ENCODE measurements at places on chromosomes 7 and 10.
A peak's percentile ranks its signal among the peaks of the same experiment; 100 is the strongest.

DNA sequence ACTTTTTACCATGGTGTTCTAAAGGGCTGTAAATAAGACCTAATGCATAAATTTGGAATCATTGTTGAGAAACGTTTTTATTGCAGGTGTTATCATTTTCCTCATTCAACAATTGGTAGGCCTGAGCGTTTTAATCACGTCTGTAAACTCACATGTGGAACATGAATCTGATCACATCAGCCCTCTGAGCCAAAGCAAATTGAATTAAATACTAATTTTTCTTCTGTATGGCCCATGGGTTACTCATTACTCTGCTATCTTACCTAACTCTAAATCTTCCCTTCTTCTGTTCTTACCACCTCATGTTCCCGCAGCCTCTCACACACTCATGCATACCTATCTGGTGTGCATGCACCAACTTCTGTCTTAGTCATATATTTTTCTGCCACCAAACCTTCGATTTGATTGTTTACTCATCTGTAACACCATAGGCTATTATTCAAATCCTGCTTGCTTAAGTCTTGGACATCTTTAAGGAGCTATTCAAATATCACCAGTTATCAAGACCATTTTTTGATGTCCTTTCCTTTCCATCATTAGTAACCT is 82.3 kb downstream of the NXPH1 start:
- no peak for DNase-seq

DNA sequence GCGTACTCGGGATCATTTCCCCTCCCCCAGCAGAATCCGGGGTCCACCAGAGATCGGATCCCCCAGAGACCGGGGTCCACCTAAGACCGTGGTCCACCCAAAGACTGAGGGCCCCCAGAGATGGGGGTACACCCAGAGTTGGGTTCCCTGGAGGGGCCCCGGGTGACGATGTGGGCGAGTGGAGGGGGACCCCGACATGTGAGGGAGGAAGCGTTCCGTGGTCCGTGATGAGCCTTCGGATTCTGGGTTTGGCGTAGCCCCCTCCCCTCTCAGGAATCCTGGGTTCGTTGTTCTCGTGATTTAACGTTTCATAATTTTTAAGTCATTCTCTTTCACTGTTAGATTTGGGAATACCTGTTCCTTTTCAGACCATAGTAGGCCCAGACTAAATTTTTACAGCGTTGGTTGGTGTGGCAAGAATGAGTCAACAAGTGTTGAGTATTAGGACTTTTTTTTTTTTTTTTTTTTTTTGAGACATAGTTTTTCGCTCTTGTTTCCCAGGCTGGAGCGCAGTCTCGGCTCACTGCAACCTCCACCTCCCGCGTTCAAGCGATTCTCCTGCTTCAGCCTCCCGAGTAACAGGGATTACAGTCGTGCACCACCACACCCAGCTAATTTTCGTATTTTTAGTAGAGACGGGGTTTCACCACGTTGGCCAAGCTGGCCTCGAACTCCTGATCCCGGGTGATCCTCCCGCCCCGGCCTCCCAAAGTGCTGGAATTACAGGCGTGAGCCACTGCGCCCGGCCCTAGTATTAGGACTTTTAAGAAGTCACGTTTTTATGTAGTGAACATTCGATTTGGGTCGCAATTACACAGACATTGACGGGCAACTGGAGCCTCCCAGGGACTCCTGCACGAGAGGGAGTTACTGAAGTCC is 672 bp downstream of the GTPBP4 start:
- no peak for DNase-seq

GRCh38 chr7:126656165-126656564 is 596.6 kb downstream of the GRM8 start:
- DNase-seq: no peak

- DNase-seq: no peak
Measured at GRCh38 chr10:4909118-4909517, 54.1 kb upstream of the AKR1C1 start.

GRCh38 chr10:126351021-126351420 is 37.3 kb downstream of the ADAM12 start:
- DNase-seq: no peak

DNA sequence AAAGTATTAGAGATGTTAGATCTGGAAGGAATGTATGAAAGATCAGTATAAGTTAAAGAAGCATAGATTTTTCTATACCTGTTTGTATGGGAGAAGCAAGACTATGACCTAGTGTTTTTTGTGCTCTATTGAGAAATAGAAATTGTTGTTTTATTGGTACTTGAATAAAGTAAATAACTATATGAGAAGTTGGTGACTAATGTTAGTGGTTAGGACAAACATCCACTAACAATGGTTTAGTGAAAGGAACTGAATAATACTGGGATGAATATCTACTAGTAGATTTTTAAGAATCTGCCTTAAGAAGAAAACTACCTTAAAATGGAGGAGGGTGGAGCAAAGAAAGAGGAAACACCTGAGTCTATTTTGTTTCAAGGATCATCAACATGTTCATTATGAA is 521.1 kb upstream of the POT1 start:
- DNase-seq: no peak

DNA sequence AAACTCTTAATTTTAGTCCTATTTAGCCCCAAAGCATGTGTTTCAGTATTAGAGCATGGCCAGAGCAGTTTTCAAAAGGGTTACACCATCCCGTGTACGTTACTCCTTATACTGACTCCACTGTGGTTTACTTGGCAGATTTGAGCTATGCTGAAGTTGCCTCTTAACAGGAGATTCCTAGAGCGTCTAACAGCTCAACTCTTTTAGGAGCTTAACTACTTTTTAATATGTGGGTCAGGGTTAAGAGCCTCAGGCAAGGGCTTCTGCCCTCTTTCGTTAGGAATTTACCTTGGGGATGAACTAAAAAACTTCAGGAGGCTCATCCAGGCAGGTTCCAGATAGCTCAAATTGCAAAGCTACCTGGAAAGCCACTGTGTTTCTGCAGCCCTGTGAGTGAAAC is 674.8 kb upstream of the C7orf33 start:
- no peak for DNase-seq

DNA sequence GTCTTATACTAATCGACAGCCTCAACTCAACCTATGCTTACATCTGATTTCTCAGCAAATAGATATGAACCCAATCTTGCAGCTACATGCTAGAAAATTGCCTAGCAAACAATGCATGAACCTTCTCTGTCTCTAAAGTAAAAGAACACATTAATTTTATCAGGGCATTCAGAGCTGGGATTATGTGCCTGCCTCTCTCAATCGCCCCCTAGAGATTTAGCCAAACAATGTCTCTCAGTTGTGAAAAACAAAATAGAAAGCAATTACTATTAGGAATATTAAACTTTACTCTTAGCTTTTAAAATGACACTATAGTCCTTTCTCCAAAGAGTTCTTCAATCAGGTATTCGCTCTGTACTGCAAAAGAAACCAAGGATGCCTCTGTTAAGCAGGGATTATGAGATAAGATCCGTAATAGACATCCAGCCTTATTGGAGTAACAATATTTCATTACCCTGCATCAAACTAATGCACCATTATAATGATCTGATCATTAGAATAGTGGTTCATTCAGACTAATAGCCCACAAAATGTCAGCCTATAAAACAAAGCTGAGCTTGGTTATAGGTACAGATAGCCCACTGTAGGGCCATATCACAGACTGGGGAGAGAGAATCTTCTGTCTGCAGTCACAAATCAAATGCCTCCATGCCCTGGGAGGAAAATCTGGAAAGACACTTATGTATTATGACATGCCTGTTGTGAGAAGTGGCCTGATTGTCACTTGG is 736.9 kb downstream of the PARD3 start:
- no peak for DNase-seq

DNA sequence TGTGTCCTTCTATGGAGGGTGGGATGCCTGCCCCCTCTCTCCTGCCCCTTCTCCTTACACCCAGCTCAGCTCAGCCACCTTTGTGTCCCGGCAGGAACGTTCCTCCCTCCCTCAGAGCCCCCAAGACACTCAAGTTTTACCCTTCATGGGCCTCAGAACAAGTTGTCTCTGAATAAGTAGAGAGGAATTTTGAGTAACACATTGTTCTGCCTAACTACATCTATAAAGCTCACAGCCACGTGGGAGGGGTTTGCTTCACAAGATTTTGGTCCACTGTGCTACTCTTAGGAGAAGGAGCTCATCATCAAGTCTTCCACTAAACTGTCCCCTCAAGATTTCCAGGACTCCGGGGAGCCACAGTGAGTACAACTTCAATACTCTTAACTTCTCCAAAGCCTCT is 51.6 kb upstream of the ZNF32 start:
- no peak for DNase-seq

DNA sequence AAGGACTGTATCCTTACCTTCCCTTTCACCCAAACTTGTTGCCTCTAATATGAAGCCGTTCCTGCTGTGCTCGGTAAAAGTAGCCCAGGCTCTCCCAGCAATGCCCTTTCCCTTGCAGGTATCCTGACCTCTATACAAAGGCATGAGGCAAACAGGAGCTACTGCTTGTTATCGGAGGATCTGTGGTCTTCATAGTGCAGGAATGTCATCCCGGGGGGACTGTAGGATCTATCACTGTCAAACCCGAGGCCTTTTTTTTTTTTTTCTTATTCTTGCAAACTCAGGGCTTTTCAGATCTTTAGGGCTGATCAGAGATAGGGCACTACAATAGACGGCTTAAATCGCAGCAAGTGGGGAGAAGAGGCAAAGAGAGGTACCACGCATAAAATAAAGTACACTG is 1206.6 kb downstream of the TYW1 start:
- no peak for DNase-seq

- peak; percentile 64 for DNase-seq
Measured at GRCh38 chr7:139995017-139995915, 67.5 kb downstream of the PARP12 start.

DNA sequence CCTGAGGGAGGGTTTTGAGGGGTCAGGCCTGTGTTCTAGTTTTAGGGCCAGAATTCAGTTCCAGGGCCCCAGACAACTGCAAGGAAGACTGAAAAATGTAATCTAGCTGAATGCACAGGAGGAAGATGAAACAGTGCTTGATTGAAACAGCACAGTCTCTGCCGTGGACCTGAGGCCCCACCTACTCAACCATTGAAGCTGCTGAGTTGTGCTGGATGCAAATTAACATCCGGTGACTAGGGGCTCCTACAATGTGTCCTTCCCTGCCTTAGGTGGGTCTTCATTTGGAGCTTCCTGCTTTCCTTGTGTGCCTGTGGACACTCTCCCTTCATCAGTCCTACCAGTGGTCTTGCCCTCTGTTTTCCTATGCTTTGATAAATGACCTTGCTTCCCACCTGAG is 5.7 kb downstream of the GLRX3 start:
- no peak for DNase-seq

DNA sequence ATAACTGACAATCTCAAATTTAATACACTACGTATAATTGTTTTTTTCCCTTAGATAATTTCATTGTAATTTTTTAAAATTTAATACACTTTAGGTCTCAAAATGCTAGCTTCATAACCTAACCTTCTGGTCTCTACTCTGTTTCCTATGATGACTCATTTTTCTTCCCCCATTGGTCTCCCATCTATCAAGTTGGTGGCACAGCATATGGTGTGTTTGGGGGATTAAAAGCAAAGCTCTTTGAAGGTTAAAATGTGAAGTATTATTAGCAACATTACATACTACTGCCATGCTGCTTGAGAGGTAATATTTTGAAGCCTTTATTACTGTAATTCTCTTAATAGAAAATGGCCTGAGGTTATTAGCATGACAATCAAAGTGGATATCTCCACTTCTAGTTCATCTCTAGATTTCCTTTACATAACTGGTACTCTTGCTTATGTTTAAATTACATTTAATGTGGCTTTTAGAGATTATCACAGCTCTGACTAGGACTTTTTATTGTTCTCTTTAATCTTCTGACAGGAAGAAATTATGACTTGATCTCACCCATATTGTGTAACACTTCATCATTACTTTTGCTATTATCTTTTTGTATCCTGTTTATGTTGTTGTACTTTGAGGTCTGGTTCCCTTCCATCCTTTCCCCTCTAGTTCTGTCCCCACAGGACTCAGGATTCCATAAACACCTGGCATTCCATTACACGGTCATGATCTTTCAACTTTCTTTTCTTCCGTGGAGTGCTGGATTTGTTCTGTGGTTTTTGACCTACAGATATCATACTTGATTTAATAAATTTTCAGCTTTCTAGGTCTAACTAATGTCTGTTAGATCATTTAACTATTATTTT is 185.1 kb downstream of the SEMA3D start:
- no peak for DNase-seq
